Cortex of kidney (tissue), 1 donor: ENCODE measurements at places on chromosomes 4 and X.

GRCh38 chrX:96843566-96843965 is 40.1 kb upstream of the RPA4 start:
- no peak for DNase-seq

DNA sequence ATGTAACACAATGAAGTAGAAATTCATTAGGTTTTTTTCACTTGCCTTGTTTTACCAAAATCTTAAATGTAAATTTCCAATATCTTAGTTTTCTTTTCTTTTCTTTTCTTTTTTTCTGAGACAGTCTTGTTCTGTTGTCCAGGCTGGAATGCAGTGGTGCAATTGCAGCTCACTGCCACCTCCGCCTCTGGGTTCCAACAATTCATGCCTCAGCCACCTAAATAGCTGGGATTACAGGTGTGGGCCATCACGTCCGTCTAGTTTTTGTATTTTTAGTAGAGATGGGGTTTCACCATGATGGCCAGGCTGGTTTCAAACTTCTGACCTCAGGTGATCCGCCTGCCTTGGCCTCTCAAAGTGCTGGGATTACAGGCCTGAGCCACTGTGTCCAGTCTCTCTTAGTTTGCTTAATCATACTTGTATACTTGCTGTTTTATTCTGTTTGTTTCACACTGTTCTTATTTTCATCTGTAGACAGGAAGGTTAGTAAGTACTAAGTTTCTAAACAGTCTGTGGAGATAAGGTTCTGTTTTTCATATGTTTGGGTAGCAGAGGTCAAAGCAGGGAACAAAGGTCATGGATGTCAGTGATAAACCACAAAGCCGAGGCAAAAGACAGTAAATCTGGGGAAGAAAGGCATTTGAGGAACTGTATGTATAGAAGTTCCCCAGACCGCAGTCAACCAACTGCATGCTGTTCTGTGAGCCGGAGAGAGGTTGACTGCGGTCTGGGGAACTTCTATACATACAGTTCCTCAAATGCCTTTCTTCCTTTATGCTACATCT is 129.1 kb downstream of the CBR4 start:
- no peak for DNase-seq

DNA sequence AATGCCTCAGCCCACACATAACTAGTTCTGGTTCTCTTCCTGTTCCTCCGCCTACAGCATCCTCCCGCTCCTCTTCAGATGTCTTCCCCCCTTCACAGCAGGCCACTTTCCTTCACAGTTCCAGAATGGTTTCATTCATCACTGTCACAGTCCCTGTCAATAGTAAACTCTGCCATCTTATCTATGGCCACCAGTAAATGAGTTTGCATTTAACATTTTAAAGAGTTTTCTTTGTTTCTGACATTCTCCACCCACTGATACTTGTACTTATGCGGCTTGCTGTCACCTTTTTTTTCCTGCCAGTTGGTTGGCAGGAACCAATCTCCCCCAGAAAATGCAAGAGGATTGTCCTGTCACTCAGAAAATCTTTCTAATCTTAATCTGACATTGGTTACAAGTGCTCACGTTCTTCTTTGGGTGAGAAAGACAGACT is 114.1 kb downstream of the GLUD2 start:
- no peak for DNase-seq

GRCh38 chr4:83240379-83240875 is 44.2 kb downstream of the COQ2 start:
- DNase-seq = no peak

DNA sequence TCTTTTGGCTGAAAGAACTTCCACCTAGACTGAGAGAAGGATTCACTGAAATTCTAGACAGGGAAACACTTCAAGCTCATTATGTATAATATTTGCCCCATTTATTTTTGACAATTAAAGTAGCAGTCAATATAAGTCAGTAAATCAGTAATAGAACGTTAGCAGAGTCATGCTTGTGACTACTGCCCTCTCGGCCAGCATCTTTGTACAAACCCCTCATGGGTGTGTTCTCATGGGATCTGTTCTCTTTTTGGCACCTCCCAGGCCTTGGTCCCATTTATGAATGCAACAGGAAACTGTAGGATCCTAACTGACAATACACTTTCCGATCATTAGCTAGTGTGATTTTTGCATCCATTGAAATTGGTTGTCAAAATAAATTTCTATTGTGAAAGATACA is 2.9 kb downstream of the MSL3 start:
- DNase-seq = no peak

DNA sequence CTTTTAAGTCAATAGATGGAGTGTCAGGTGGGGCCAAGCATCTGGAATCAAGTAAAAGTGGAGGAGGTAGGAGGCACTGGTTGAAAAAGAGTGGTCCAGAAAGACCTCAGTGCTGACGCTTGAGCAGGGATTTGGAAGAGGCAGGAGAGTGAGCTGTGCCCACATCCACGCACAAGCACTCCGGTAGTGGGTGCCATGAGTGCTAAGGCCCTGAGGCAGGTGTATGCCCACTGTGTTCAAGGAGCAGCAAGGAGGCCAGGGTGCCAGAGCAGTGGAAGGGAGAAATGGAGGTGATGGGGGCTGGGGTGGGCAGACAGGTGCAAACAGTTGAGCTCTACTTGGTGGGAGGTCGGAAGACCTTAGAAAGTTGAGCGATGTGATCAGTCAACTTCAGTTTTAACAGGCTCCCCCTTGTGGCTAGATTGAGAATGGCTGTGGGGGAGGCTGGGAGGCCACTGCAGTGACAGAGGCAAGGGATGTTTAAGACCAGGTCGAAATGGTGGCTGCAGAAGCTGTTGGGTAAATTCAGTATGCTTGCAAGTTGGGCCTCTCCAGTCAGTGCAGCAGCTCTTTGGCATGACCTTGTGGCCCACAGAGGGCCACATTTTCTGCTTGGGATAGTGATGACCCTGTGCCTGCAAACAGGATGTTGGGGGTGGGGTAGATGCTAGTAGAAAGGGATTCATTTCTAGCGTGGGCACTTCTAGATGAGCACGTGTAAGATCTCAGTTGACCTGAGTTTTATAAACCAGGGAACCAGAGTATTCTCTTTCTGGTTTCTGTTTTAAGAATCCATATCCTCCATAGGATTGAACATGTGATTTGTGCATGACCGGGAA is 12.7 kb downstream of the TKTL1 start:
- no peak for DNase-seq

- DNase-seq = no peak
Measured at GRCh38 chrX:110407910-110408545, 49.4 kb downstream of the RTL9 start.

DNA sequence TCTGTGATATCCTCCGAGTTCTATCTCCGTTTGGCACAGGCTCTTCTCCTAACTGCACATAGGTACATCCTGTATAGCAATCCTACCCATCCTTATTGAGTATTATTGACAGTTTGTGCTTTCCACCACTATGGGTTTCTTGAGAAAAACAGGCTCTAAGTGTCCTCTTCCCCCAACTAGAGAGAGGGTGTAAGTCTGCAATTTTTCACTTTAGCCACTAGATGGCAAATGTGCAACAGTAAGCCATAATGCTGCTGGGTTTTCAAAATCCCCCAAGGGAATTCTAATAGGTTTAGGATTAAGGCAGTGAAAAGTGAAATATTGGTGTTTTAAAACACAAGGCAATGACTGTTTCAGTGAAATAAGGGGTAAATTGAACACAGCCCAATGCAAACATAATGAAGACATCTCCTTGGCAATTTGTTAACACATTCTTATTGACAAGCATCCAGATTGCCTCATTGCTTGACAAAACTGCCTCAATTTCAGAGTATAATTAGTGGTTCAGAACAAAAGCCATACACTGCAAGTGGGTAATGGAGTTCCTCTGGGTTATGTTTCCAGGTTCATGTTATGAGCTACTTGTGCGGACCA is 239.0 kb upstream of the HTR2C start:
- DNase-seq = no peak

- no peak for DNase-seq
Measured at GRCh38 chr4:165506849-165507248, 128.0 kb downstream of the CPE start.
